HAP-1 (cell line): ENCODE measurements at places on chromosomes 2 and 18.

DNA sequence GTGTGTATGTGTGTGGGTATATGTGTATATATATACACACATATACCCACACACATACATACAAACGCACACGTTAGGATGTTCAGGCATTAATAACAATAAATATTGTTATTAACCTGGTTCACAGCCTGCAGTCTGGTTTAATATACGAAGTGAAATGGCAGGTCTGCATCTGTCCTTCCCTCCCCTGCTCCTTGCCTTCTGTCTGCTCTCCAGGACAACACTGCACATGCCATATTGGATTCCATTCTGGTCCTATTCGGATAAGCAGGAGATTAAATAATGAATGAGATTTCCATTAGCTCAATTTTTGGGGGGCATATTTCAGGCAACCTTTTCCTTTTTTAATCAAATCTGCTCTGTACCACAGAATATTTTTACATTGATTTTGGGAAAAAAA lies 158.0 kb downstream of the CELF4 start:
- DNase-seq, result no peak

- no peak for DNase-seq
Observed at GRCh38 chr18:75208836-75209128, 157 bp downstream of the PTGR3 start.

GRCh38 chr2:198004921-198005829 lies 200.8 kb downstream of the PLCL1 start:
- DNase-seq, result no peak

DNA sequence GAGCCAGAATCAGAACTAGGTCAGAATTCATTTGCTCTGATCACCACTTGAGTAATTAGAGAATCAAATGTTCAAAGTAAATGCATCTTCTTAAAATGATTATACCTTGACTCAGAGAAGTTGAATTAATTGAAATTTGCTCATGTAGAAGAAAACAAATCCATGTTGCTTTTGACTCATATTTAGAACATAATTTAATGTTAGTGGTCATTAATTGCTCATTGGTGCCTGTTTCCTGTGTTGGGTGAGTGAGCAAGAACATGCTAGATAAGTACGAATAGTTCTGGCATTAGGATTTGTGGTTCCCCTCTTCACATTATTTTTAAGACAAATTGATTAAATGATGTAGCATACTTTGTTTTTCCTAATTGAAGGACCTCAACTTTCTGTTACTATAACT lies 19.0 kb downstream of the ACVR2A start:
- no peak for DNase-seq

GRCh38 chr2:120220756-120221155 lies 2.4 kb downstream of the TMEM185B start:
- no peak for DNase-seq

- no peak for DNase-seq
Observed at GRCh38 chr2:88673363-88673762, 18.1 kb upstream of the RPIA start.

DNA sequence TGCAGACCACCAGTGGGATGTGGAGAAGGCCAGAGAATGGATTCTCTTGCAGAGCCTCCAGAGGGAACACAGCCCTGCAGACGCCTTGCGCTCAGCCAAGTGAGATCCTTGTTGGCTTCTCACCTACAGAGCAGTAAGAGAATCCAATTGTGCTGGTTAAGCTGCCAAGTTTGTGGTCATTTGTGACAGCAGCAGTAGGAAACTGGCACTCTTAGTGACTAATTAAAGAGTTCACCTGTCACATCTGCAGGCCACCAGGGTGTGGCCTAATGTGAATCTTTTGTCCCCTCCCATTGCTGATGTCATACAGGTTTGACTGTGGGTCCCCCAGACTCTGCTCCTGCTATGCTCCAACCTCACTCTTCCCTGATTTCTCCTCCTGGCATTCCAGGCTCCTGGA lies 235.9 kb downstream of the TFCP2L1 start:
- no peak for DNase-seq

GRCh38 chr2:231387904-231388724 lies 7.4 kb upstream of the B3GNT7 start:
- DNase-seq, result no peak

GRCh38 chr2:42168459-42169099 lies 574 bp upstream of the EML4 start:
- DNase-seq, result no peak

DNA sequence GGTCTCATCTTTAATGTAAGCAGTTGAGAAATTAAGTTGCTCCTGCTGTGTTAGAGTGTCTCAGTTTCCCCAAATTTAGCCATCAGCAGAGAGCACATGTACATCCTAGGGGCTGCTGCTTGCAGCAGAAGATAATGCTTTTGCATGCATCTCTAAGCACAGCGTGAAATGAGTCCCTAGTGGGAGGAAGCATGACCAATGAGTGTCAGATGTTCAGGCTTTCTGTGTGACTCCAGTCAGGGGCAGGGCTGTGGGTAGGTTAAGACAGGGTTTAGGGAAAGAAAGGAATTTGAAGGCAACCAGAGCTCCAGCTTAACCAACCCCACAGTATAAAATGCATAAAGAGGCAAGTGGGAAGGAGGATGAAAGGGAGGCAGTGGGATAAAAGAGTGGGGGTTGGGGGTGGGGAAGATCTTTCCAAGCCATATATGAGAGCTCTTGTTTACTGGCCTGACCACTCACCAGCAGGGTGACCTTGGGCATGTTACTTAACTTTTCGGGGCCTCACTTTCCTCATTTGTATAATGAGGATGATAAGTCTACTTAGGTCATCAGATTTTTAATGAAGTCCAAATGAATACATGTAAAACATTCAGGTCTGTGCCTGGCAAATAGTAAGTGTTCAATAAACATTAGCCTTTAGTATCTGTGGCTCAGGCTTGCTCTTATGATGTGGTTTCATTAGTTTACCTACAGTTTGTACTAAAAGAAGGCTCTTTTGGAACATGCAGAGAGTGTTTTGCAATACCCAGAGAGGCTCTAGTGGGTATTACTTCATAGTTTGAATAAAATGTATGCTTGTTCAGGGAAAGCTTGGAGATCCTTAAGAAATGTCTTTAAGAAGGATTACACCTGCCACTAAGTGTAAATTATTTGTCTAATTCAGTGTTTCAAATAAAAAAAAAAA lies 42.7 kb upstream of the PELI1 start:
- no peak for DNase-seq

- DNase-seq, result no peak
Observed at GRCh38 chr18:65822826-65823225, 72.0 kb downstream of the CDH7 start.
